ENCODE measurements at places on chromosomes 12 and 14.
A peak's percentile ranks its signal among the peaks of the same experiment; 100 is the strongest.

DNA sequence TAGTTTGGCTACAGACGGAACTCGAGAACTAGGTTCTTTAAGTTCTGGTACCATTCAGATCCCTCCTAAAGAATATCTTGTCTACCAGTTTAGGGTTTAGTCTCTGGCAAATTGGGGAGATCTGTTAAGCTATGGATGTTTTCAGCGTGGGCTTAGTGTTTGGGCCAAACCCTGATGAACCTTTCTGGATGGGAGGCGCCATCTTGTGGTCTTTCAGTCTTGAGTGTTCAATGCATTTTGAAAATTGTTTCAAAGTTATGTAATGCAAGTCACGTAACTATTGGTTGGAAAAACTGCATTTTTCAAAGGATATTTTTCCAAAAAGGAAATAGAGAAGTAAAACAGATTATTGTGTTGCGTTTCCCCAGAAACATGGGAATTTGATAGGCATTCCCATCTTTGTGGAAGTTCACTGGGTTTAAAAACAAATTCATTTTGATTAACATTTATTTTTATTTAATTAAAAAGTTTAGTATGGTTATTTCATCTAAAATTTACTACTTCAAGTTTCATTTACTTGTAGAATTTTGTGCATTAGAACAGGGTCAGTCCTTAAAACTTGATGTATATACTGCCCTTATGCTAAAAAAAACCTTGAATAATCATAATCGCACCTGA is 169.0 kb downstream of the PRIMA1 start:
- DNase-seq = peak; percentile 19

- DNase-seq = no peak
Observed at GRCh38 chr12:49489720-49490119, 49.1 kb upstream of the KCNH3 start.

GRCh38 chr12:66467932-66468331 is 165.6 kb downstream of the HELB start:
- no peak for DNase-seq

DNA sequence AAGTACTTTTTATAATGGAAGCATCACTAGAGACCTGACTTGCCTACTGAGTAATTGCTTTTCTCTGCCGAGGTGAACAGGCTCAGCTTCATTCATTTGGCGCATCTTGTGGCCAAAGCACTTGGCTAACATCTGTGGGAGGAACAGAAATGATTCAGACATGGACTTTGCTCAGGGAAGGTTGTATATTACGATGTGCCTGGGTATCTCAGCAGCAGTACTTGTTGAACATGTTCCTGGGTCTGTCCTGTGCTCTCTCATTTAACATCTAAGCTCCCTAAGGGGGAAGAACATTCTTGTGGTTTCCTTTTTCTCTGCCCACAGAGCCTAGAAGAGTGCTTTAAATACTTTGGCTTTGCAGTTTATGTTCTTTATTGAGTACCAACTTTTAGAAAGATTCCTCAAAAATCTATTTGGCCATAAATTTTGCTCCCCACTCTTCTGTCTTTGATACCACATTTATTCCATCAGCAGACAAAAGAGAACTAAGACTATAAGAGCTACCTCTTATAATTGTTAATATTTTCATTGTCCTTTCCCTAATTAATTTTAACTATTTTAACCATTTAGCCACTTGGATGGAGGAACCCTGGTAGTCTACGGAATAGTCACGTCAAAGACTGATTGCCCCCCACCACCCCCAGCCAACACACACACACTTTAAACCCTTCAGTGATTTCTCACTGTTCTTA is 101.2 kb upstream of the EGLN3 start:
- DNase-seq = no peak

Measured in hematopoietic multipotent progenitor cell treated with erythropoietin and hydrocortisone succinate and interleukin-3 and kit ligand, for 17 days (in vitro differentiated cells).